ENCODE measurements at places on chromosomes 7 and 10.

DNA sequence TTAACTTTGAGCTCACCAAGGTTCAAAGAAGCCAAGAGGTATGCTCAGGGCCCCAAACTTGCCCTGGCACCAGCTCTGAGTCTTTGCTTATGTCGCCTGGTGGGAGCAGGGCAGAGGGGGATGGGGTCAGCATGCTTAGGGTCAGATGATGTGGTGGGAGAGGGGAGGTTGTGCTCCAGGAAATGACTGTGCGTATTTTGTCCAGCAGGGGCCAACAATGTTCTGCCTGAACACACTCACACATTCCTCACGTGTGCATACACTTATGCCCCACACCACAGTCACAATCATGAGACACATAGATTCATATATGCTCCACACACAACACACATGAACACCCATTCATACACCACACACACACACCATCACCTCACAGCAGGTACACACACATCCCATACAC is 4.4 kb upstream of the RAMP3 start:
- DNase-seq, result no peak

DNA sequence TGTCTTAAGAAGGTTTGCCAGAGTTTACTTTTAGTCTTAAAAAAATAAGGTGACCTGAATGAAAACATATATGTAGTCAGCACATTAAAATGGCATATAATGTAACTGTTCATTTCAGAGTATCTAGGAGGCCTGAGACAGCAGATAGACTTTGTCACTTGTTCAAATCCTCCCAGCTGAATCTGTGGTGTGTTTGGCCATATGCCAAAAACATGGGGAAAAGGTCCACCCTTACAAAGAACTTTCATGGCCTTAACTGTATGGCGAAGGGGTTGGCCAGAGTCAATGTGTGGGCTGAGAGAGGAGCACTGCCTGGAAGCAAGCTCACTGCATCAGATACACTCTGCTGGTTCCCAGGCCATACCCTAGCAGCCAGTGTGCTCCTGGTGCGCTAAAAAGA is 113.7 kb downstream of the ALOX5 start:
- no peak for DNase-seq

GRCh38 chr7:149245244-149245643 is 5.8 kb downstream of the ZNF212 start:
- DNase-seq, result no peak

DNA sequence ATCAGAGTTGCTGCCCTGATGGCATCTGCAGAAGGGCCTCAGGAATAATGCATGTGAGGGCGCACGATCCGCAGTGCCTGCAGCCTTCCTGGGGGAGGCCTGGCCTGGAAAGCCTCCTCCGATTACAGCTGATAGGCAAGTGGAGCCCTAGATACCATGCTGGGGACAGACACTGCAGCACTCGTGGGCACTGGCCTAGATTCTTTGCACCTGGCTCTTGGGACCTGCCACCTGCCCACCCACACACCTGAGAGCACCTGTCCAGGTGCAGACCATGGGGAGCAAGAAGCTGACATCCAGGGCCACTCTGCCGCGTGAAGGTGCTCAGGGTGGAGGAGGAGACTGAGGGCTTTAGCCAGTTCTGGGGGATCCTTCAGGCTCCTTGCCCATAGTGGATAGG is 14.8 kb downstream of the YKT6 start:
- no peak for DNase-seq

GRCh38 chr7:113285411-113285810 is 167.1 kb upstream of the SMIM30 start:
- no peak for DNase-seq

GRCh38 chr7:106074257-106074656 is 37.9 kb downstream of the SYPL1 start:
- no peak for DNase-seq

DNA sequence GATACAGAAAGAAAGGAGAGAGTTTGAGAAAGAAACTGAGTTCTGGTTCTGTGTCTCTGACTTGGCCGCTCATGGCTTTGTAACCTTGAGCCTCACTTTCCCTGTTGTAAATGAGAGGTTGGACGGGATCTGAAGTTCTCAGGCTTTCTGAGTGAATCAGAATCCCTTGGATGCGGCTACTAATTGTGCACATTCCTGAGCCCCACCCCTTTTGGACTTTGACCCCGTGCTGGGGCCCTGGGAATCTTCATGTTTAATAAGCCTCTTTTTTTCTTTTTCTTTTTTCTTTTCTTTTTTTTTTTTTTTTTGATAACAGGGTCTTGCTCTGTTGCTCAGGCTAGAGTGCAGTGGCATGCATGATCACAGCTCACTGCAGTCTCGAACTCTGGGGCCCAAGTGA is 26.9 kb downstream of the SLC25A28 start:
- no peak for DNase-seq

DNA sequence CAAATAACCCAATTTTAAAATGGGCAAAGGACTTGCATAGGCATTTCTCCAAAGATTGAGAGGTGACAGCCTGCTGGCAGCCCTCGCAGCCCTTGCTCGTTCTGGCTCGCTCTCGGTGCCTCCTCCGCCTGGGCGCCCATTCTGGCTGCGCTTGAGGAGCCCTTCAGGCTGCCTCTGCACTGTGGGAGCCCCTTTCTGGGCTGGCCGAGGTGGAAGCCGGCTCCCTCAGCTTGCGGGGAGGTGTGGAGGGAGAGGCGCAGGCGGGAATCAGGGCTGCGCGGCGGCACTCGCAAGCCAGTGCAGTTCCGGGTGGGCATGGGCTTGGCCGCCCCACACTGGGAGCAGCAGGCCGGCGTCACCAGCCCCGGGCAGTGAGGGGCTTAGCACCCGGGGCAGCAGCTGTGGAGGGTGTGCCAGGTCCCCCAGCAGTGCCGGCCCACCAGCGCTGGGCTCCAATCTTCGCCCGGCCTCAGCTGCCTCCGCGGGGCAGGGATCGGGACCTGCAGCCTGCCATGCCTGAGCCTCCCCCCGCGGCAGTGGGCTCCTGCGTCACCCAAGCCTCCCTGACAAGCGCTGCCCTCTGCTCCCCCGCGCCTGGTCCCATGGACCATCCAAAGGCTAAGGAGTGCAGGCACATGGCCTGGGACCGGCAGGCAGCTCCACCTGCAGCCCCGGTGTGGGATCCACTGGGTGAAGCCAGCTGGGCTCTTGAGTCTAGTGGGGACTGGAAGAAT is 54.0 kb upstream of the GALNT17 start:
- DNase-seq, result no peak

DNA sequence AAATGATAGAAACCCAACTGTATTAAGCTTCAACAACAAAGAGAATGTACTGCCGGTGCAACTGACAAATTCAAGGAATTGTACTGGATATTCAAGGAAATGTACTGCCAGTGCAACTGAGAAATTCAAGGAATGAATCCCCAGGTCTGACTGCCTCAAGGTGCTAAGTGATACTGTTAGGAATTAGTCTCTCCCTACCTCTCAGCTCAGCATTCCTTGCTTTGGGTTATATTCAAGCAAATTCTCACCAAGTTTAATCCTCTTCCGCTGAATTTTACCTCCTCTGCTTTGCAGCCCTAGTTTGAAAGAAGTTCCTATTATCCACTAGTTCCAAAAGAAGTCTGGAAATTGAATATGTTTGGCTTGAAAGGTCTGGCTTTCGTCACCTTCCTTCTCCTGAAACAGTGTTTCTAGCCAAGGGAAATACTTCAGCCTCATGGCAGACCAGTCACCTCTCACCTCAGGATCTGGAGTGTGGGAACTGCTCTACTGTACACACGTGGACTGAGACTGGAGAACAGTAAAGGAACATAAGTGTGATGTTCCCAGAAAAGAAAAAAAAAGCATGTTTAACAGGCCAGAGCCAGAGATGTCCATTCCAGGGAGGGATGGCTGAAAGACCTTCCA is 60.4 kb downstream of the SORCS1 start:
- DNase-seq, result no peak
